ENCODE measurements at places on chromosomes 7 and 10.

GRCh38 chr10:5493691-5494090, 5.7 kb downstream of the CALML5 start:
- DNase-seq: no peak

GRCh38 chr7:102138676-102139075, 148.0 kb upstream of the SH2B2 start:
- DNase-seq: no peak

- no peak for DNase-seq
Measured at GRCh38 chr10:31621733-31622132, 302.7 kb downstream of the ZEB1 start.

GRCh38 chr10:128049226-128050120, 76.8 kb downstream of the MKI67 start:
- no peak for DNase-seq

GRCh38 chr10:5633166-5633749, 33.1 kb downstream of the ASB13 start:
- DNase-seq: no peak

- no peak for DNase-seq
Measured at GRCh38 chr7:106376026-106376799, 91.4 kb upstream of the NAMPT start.

DNA sequence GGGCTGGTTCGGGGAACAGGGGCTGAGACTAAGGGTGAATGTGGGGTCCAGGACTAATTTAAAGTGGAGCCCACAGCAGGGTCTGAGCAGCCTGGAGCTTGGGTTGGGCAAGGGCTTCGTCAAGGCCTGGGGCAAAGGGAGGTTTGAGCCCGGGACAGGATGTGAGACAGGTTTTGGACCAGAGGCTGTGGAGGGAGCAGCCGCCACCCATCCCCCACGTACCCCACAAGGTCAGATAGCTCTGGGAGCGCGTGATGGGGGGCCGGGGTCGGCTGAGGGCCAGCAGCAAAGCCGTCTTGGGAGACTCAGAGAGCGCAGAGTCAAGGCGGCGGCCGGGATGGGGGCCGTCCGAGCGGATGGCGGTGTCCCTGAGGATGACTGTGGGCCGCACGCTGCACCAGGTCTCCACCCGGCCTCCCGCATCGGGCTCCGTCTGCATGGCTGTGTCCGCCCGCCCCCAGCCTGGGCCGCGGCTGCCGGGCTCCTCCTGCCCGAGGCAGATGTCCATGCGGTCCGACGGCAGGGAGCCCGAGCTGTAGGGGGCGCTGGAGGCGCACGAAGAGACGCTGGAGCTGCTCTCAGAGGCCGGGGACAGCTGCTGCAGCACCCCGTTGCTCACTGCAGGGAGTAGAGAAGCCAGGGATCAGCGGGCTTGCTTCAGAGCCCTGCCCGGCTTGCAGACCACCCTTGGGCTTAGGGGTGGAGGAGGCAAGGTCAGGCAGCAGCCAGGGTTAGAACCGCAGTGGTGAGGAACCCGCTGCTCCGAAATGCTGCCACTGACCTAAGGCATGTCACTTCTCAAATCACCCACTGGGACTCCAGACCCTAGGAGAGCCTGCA, 12.1 kb downstream of the PDZD7 start:
- peak; percentile 64 for DNase-seq

DNA sequence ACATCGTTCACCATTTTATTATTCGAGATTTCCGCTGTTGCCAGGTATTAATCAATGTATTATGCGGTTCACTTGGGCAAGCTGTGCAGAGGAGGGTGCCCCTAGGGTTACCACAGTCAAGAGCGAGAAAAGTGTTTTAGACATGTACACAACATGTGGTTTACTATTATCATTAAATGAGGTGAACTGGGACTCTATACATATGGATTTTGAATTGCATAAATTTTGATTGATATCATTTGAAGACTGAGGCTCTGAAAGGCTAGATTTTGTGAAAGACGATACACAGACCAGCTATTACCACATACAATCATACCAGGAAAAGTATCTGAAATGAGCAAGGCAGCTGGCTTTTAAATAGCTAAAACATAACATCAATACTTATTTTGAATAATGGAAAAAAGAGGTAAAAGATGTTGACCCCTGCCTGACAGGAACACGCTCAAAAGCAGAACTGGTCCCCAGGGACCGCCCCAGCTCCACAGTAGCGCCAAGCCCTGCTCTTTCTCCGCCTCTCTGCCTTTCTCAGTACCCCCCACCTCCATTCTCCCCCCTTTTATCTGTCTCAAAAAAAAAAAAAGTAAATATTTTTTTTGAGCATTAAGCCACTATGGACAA, 413.4 kb upstream of the MKI67 start:
- no peak for DNase-seq

DNA sequence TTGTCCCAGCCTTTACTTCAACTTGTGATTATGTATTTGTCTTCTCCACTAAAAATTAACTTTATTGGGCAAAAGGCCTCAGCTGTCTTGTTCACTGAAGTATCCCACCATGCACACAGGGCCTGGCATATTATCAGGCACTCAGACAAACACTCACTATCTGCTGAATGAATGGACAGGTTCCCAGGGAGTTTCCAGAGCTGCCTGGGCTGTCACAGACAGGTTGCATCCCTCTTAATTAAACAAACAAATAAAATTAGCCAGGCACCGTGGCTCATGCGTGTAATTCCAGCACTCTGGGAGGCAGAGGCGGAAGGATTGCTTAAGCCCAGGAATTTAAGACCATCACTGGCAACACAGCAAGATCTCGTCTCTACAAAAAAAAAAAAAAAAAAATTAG, 1.5 kb upstream of the TSPAN14 start:
- no peak for DNase-seq

GRCh38 chr7:5612695-5613094, 168.8 kb downstream of the RNF216 start:
- DNase-seq: no peak

DNA sequence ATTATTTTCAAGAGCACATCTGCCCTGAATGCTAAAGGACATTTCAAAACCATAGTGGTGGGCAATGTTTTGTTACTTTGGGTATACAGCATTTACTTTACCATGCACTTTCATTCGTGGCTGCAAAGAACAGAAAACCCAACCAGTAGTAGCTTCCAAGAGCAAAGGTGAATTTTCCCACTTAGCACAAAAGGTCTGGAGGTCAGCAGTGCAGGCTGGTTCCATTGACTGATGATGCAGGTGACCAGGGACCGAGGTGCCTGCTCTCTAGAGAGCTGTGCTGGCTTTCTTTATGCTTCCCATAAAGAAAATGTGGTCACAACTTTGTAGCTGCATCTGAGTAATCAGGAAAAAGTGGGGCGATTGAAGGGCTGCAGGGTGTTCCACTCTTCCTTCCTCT, 240.0 kb downstream of the BICC1 start:
- DNase-seq: no peak

DNA sequence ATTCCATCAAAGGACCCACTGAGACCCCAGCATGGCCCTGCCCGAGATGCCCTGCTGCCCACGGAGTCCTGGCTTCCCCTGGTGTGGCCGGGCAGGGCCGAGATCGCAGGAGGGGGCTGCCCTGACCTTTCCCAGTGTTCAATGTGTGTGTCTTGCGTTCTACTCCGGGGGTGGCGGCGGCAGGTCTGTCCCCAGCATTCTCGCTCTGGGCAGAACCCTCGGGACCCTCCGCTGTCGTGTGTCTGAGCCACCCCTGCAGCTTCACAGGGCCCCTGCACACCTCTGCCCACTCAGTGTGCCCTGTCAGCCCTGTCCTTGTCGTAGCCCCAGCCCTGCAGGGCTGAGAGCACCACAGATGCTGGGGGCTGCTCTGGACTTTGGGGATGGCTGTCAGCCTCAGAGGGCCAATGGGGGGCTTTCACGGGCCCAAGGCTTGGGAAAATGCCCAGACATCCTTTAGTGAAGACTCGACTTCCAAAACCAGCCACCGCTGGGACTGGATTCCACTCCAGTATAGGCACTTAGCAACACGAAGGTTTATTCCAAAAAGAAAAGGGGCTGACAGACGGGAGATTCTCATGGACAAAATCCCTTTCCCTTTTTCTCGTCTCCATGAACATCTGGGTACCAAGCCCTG, 30.0 kb upstream of the KNDC1 start:
- no peak for DNase-seq

GRCh38 chr7:149321978-149322541, 60.1 kb downstream of the ZNF783 start:
- DNase-seq: no peak

GRCh38 chr7:135708041-135708440, 19.9 kb downstream of the SLC13A4 start:
- no peak for DNase-seq

DNA sequence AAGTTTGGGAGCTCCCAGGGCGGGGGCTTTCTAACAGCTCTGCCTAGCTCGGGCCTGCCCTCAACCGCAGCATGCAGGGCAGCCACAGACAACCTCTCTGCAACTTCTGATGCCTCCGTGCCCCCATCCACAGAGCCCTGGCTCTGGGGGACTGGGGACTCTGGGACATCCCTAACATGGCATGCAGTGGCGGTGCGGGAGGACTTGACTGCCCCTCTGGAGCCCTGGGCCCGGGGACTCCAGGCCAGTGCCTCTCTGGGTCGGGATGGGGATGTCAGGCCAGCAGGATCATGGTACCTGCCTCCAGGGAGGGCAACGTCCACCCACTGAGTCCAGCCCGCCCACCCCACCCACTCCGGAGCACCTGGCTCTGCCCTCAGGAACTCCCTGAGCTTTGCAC, 520 bp upstream of the AQP1 start:
- no peak for DNase-seq

GRCh38 chr10:132806110-132806509, 20.2 kb upstream of the NKX6-2 start:
- no peak for DNase-seq

DNA sequence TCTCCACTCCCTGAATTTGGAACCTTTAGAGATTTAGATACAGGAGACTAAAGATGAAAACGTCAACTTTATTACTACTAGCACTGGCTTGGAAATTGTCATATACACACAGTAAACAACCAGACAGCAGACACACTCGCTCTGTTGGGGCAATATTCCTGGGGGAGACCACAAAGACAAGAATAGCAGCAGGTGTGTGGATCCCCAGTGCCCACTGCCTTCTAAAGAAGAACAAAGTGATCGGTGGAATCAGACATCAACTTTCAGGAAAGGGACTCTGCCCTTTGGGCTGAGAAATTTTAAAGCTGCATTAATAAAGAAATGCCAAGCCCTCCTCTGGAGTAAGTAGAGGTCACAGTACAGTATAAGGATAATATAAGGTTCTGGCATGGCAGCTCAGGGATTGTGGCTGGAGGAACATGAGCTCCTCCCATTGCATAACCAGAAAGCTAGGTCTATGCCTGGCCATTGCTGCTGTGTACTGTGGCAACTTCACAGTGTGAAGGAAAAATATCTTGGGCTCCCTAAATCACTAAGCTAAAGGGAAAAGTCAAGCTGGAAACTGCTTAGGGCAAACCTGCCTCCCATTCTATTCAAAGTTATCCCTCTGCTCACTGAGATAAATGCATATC, 57.1 kb upstream of the ANKRD1 start:
- no peak for DNase-seq

DNA sequence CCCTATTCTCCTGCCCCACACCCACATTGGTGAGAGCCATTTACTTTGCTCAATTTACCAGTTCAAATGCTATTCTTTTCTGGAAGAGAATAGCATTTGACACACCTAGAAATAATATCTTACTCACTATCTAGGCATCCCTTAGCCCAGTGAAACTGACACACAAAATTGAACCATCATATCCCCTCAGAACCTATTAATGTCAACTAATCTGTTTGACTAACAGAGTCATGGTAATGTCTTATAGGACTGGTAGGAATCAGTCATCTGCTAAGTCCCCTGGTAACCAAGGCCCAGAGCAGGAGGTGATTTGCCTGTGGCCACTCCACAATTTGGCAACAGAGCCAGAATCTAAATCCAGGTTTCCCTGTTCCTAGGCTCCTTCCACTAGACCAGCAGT, 63.3 kb downstream of the PPP1R3C start:
- DNase-seq: no peak

DNA sequence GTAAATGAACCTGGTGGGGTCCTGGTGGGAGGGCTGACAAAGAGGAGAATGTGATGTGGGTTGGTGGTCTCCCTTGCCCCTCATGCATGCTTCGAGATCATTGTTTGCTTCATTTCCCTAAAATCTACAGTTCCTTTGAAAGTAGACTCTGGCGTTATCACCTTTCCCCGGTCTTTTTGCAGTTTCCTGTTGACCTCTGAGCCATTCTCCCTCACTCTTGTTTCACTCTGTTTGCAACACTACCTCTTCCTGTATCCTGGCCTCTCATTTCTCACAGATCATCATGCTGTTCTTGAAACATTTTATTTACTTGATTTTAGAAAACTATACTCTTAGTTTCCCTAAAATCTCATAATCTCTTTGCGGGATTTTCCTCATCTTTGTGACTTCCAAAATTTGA, 179.8 kb downstream of the WNT2 start:
- no peak for DNase-seq

DNA sequence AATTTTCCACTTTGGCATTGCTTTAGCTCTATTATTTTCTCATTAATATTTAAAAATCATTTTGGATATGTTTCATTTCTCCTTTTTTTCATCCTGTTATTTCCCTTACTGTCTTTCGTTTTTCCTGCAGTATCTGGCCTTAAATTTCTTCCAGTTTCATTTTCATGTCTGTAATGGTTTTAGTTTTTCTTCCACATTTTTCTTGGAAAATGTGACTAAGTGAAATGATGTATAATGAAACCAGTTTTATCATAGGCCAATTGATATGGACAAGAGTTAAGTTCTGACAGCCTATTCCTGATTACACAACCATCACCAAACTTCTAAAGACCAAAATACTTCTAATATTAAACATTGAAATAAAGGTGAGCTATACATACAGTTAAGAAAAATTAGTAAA, 158.5 kb downstream of the LHFPL3 start:
- no peak for DNase-seq

- DNase-seq: no peak
Measured at GRCh38 chr7:108408296-108408991, 47.8 kb downstream of the NRCAM start.

- no peak for DNase-seq
Measured at GRCh38 chr7:27032839-27033238, 63.0 kb downstream of the HOXA1 start.

GRCh38 chr10:110708776-110709443, 64.8 kb downstream of the RBM20 start:
- no peak for DNase-seq

DNA sequence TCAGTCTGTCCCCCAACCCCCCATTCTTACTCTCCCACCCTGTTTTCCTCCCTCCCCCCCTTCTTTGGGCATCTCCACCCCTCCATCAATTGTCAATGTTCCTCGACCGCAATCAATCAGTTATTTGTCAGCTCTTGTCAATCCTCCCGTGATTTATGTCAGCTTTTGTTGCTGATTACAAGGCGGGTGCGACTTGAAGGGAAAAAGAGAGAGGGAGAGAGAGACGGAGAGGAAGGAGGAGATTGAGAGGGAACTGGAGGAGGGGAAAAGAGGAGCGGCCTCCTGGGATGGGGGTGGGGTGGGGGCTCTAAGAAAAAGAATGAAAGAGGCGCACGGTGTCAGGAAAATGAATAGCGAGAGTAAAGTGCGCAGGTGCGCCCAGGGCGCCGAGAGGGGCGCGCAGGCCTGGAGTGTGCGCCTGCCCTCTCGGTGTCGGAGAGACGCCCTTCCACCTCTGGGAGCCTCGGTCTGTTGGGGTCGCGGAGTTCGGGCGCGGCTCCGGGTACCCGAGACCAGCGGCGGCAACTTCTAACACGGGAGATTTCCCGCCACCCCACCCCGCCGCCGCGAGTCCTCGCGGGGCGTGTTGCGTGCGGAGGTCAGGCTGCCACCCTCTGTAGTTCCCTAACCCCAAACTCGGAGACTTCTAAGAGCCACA, 1.1 kb upstream of the ZNF503 start:
- no peak for DNase-seq

GRCh38 chr7:102182016-102182415, 104.7 kb upstream of the SH2B2 start:
- no peak for DNase-seq

GRCh38 chr10:79347894-79348639, 798 bp downstream of the PPIF start:
- peak; percentile 66 for DNase-seq
